EL (cell line): ENCODE measurements at places on chromosomes 7 and 10.

DNA sequence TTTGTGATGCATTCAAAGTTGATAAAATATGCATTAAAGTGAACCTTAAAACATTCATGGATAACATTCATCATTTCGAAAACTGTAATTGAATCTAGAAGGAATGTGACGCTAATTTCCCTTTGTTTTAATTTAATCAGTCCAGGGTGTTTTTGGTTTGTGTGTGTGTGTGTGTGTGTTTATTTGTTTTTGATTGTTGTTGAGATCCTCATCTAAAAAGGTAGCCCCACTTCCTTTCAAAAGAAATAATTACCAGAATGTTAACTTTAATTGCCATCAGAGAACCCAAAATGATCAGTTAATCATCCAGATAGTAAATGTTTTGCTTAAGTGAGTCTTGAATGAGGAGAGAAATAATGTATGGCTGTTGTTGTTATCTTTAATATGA is 74.5 kb upstream of the PTPRZ1 start:
- no peak for DNase-seq

DNA sequence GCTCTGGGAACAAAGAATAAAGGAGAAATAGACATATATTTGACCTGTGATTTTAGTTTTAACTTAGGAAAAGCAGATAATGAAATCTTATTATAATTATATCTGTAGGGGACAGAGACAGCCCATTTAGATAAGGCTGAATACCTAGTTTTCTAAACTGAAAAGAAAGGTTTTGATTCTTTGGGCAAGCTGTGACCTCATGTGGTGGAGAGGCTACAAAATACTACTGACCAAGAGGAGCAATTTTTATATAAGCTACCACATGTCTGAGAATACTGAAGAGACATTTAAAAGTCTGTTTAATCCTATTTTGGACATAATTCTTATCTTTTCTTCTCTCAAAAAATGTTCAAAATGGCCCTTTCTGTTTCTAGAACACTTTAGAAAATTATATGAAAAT is 271.0 kb downstream of the MTERF1 start:
- DNase-seq = no peak

DNA sequence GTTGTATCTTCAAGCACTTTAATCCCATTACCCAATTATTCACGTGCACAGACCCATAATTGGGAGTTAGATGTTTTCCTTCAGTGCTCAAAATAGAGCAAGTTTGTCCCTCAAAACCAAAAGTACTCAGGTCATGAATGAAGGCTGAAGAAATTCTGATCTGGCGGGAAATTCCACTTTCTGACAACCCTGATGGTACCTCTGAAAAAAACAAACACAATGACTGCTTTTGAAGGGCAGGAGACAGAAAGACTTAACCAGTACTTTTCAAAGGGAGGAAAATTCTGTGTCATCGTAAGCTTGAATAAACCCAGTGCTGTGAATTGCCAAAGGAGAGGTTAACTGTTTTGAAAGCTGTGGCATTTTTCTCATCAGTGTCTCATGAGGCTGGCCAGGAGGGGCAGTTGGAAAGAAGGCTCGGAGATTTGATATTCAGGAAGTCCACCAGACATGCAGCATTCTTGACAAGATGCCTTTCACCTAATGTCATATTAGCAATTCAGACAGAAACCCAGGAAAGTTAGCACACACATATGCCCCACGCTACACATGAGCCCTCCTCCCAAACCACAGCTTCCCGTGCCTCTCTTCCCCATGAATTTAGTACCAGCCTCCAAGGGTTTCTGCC is 347.0 kb downstream of the KCNMA1 start:
- DNase-seq = peak; percentile 98

- peak; percentile 47 for DNase-seq
Observed at GRCh38 chr7:119664601-119665000, 608.4 kb upstream of the KCND2 start.

DNA sequence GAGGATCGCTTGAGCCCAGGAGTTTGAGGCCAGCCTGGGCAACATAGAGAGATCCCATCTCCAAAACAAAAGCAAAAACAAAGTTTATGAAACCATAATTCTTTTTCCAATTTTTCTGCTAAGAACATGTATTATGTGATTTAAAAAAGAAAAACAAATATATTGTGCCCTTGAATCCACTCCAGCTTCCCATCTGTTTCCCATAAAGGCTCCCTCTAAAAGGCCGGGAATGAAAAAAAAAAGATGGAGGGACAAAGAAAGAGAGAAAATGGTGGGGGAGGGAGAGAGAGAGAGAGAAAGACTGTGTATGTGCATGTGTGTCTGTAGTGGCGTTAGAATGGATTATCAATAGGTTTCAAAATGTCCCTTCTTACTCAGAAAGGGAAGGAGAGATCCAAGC is 20.5 kb upstream of the GSDME start:
- no peak for DNase-seq

DNA sequence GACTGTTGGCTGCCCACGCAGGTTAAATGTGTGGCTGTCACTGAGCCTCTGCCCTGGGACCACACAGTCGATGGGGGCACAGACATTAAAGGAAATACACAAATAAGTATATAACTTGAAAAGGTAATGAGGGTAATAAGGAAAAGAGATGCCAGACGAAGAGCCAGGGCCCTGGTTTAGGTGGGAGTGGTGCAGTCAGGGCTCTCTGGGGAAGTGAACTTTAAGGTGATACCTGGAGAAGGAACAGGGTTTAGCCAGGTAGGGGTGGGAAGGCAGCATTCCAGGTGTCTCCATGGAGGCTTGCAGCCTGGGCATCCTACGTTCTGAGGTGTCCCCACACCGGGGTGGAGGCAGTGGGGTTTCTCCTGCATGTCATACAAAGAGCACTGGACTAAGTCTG is 50.4 kb downstream of the UNC5B start:
- no peak for DNase-seq

GRCh38 chr7:91127959-91128358 is 136.3 kb upstream of the FZD1 start:
- peak; percentile 6 for DNase-seq

DNA sequence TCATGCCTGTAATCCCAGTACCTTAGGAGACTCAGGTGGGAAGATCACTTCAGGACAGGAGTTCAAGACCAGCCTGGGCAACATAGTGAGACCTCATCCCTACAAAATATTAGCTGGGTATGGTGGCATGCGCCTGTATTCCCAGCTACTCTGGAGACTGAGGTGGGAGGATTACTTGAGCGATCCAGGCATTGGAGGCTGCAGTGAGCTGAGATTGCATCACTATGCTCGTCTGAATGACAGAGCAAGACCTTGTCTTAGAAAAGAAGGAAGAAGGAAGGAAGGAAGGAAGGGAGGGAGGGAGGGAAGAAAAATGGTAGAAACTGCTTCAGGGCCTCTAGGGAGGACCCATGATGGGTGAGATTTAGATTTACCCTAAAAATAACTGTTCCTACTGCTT is 112.3 kb downstream of the SPDYE5 start:
- DNase-seq = no peak

DNA sequence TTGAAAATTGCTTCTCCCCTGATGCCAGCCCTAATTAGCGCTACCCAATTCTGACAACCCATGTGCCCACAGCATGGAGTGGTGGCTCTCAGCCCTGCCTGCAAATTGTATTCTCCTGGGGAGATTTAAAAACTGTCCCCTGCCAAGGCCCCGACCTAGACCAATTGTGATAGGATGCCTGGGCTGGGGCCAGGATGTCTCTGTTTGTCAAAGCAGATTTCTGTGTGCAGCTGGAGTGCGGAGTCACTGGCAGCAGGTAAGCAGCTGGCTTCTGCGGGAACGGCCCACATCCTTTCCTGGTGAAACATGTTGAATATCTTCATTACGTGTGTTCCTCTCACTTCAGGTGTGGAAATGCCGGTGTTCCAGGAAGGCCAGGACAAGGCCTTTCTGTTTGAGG is 238.6 kb downstream of the WDR37 start:
- no peak for DNase-seq

DNA sequence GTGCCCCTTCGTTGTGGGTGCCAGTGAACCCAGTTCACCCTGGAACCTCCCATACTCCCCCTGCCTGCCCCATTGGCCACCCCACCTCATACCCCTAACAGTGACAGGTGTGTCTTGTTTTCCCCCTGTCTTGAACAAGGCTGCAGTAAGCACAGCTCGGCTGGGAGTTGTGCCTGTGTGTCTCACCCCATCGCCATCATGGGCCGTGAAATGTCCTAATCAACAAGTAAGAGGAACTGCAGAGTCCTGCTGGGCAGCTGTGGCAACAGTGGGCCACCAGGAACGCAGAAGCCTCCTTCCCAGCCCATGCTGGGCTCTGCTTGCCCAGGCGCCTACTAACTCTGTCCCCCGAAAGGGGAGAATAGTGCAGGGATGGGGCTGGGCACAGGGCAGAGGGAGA is 91.6 kb downstream of the C10orf105 start:
- no peak for DNase-seq

DNA sequence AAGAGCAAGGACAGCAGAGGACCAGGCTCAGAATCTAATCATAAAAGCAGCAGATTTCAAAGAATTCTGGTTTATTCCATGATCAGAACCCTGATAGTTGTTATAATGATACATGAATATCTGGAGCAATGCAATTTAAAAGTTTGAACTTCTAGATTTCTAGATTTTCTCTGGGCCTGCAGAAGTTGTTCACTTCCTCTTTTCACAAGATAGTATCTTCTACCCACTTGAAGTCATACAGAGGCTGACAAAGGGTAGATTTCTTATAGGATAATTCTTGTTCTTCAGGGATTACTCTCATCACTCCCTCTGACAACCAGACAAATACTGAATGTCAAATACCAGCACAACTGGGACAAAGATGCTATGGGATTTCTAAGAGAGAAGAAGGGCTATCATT is 320.0 kb upstream of the ETV1 start:
- DNase-seq = no peak

- DNase-seq = no peak
Observed at GRCh38 chr7:41205600-41205999, 497.3 kb downstream of the INHBA start.

DNA sequence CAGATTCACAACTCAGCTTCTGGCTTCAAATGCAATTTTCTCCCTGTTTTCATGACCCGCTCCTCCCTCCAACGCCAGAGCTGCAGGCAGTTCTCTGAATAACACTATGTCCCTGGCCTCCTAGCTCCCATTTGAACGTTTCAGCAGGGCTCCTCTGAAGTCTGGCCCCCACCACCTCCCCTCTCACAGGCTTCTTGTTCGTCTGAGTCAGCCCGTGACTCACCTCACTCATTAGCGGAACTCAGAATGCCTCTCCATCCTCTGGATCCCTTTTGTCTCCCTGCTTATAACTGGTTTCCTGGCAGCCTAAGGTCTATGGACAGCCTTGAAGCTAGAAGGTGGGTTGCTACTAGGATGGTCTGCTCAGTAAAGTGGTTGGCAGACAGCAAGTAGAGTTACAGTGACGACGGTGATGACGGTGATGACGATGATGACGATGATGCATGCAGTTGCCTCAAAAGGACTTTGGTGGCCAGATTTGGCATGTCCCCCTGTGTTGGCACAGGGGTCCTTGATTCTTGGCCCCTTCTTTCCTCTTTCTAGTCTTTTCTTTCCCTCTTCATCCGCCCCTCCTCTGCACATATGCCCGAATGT is 83.3 kb upstream of the MKLN1 start:
- DNase-seq = peak; percentile 95

- DNase-seq = no peak
Observed at GRCh38 chr7:155762655-155763054, 49.6 kb downstream of the SHH start.

DNA sequence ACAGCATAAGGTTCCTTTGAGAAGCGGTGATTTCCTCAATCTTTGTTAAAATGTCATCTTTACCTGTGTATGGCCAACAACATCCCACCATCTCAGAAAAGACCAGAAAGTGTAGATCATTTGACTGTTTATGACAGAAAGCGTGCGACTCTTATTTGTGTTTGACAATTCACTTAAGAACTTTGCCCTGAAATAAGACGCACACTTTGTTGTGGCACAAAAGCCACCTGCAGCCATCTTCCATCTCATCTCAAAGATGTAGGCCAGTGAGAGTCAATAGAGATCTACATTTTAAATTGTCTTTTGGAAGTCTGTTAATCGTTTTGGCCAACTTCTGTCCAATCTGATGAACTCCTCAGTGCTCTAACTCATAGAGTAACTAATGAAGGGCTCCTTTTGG is 114.0 kb downstream of the CALN1 start:
- no peak for DNase-seq

- DNase-seq = no peak
Observed at GRCh38 chr7:39535720-39536119, 30.5 kb upstream of the YAE1 start.

- no peak for DNase-seq
Observed at GRCh38 chr7:12066521-12066920, 144.6 kb upstream of the TMEM106B start.

GRCh38 chr7:107785926-107786325 is 17.1 kb downstream of the SLC26A3 start:
- DNase-seq = no peak

DNA sequence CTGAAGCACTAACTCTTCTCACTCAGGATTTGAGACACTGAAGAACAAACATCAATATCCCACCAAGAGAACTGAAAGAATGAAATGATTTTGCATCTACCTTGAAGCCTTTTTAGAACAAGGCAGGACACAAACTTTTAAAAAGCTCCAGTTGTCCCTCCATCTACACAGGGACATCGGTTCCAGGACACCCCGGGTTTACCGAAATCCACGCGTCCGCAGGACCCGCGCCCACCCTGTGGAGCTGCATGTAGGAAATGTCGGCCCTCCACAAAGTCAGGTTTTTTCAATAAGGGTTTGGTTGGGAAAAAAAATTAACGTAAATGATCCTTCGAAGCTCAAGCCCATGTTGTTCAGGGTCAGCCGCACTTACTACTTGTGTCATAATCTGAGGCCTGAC is 94.0 kb downstream of the DIP2C start:
- no peak for DNase-seq

- DNase-seq = no peak
Observed at GRCh38 chr7:105857009-105857952, 19.1 kb downstream of the ATXN7L1 start.

GRCh38 chr10:115857856-115858255 is 415.1 kb downstream of the GFRA1 start:
- peak; percentile 40 for DNase-seq

DNA sequence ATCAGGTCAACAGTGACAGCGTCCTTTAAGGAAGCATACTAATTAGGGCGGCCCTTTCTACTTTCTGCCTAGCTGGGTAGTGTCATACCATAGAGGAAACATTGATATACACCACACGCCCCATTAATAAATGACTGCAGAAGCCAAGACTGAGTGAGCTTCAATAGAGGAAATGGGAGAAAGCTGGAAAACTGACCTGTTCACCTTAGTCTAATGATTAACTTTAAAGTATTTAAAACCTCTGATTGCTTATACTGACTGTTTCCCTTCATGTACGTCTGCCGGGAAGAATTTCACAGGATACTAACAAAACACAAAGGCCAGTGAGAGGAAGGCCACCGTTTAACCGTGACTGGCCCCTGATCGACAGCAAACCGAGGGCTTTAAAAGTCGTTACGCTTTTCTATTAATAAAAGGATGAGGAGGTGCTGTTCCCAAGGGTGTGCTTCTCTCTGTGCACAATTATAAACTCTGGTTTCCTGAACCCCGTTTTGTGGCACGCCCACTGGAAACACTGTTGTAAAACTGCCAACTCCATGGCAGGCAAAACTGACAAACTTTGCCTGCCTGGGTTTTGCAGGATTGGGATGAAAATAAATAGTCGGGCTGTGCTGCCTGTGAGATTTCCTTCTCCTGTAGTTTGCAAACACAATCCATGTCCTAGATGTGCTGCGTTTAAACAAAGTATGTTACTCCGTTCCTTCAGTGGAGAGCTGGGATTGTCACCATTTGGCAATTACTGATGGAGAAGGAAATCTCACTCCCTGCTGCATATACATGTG is 137.6 kb downstream of the NRP1 start:
- DNase-seq = no peak
